ENCODE measurements at places on chromosomes 2 and 18.

- DNase-seq = no peak
These were observed 37.8 kb downstream of the KCTD18 start for GRCh38 chr2:200471928-200472645.

GRCh38 chr2:85972355-85972754, 83.6 kb upstream of the ST3GAL5 start:
- no peak for DNase-seq

DNA sequence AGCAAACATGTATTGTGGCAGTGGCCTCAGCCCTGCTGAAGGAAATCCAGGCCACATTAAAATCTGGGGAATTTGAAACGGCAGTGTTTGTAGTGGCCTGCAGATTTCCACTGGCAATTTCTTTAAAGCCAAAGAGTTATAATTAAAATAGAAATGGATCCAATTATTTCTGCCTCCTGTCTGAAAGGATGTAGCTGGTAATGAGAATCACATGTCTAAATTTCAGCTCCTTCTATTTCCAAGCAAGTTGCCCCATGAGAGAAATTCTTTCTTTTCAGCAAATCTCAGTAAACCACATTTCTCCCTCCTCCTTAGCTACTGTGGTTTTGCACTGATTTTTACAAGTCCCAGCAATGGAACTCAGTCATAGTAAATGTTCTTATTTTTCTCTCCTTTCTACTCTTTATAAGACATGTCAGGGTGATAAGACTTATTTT, 55.4 kb upstream of the ZNF396 start:
- DNase-seq = peak; percentile 34

DNA sequence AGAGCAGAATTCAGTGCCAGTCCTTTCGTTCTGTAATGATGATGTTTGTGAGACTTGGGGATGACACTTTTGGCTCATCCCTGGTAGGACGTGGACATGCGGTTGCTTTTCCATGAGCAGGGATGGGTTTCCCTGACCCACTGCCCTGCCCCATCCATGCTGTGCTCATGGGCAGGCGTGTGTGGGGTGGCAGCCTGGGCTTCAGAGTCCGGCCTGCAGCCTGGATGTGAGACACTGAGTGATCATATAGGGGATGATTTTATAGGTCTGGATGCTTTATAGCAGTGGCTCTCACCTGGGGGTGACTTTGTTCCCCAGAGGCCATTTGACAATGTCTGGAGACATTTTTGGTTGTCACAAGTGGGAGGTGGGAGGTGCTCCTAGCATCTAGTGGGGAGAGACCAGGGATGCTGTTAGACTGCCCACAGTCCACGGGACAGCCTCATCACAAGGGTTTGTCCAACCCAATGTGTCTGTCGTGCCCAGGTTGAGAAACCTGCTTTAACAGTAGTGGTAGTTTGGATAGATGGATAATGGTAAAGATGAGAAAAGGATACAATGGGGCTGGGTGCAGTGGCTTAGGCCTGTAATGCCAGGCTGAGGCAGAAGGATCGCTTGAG, 38.9 kb downstream of the LDLRAD4 start:
- DNase-seq = no peak

DNA sequence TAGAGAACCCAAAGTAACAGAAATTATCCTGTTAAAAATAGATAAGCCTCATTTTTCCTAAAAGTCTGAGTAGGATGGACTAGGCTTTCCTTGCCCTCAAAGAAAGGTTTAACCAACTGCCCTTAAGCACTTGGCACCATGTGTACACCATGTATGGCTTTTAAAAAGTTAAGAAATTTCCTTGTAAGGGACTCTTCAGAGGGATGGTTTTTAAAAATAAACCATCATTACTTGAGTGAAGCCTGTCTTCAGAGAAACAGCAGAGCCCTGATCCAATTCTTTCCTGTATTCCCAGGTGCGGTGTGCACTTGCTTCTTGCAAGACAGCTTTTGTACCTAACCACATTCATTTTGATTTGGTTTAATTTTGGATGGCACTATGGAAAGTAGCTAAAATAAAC, 1.1 kb upstream of the NEMP2 start:
- no peak for DNase-seq

DNA sequence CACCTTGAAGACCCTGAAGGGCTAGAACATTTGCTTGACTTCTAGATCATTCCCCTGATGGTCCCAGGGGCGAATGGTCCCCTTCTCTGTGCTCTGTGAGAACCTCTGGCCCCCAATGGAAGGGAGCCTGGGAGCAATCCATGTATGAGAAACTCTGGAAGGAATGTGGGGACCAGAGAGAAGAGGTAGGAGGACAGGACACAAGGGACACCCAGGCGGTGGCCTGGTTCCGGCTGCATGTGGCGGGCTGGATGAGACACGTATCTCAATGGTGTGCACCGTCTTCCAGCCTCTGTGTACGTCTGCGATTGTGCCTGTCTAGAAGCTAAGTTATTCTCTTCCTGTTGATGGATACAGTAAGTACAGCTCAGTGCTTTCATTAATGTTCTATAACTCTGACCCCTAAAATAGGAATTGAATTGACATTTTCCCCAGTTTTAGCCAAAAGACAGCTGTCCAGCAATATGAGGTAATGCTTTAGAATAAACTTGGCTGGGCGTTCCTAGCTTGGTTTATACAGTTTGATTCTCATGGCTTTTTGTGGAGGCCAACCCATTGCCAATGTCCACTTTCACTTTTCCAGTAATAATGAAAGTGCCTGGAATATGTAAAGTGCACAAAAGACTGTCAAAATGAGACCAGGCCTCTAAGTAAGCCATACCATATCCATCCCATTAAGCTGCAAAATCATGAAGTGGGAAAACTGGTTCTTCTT, 30.1 kb upstream of the COPS8 start:
- no peak for DNase-seq

GRCh38 chr18:12238826-12239225, 15.3 kb upstream of the CIDEA start:
- DNase-seq = no peak

GRCh38 chr2:65130664-65131175, 814 bp upstream of the RAB1A start:
- no peak for DNase-seq

DNA sequence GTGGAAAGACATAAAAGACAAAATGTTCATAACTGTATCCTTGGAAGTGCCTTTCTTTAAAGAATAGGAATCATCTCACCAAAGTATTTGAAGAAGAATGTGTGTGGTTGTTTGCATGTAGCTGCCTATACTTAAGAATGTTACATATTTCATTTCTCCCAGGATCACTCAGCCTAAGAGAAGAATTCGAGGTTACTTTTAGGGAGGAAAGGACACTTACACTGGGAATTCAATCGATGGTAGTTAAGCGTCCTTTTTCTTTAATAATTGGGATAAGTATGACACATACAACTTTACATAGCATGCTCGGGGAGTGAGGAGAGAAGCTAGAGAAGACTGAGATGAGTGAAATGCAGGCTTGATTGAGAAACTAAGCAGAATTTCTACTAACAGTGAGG, 22.0 kb upstream of the CYP1B1 start:
- DNase-seq = no peak

GRCh38 chr2:105609746-105610402, 134.8 kb upstream of the NCK2 start:
- no peak for DNase-seq

DNA sequence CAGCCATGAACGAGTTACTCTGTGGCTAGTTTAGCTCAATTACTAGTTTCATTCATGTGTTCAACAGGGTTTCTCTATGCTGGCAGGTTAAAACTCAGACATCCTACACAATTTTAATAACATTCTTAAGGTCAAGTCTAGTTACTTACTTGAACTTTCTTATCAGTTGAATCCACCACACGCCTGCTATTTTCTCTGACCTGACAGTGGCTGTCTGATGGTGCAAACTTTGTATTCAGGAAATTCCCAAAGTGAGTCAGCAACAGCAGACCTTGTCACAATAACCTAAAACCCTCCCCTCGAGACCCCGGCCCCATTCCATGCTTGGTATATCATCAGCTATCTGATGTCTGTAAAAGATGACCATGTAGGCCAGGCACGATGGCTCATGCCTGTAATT, 20.8 kb upstream of the CIDEA start:
- DNase-seq = no peak

GRCh38 chr2:222470802-222471468, 46.6 kb downstream of the SGPP2 start:
- no peak for DNase-seq

DNA sequence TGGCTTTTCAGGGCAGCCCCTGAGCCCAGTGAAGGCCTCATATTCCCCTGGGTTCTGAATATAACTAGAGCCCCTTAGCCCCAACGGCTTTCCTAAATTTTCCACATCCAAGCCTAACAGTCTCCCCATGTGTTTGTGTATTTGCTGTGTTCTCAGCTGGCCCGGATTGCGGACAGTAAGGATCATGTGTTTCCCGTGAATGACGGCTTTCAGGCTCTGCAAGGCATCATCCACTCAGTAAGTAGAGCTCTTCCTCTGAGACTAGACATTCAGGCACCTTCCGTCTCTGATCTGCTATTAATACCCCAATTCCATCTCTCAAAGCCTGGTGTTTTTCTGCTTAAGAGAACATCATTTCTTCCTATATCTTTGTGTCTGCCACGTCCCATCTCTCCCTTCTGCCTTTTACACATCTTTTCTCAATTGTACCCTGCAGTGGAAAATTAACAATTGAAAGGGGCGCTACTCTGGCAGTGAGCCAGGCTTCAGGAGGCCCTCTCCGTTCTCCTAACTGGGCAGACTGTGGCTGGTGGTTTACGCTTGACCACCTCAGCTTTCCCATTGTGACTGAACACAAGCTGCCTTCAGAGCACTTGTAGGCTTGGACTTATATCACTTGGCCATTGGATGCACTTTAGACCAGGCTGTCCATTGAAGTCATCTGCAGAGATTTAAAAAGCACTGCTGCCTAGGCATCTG, 64.4 kb downstream of the ANTXR1 start:
- no peak for DNase-seq

DNA sequence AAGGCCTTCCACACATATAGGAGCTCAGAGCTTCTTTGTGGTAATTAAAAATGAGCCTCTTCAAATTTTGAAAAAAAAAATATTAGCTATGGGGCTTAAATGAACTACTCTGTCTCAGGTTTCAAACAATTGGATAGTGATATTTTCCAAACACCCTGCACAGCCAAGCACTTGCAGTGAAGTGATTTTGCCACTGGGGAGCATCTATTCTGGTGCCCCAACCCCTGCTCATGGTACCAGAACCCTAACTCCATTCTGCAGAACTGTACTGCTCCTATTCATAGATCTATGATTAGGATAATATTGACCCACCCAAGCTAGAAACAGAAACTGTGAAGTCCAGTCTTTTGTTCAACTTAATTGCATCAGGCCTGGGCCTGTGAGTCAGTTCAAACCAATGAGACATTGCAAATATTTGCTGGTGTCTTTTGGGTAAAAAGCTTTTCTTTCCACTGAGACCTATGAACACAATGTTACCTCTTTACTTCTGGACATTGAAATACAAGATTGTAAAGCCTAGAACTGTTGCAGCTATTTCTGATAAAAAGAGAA, 324.0 kb downstream of the GALNT13 start:
- no peak for DNase-seq

DNA sequence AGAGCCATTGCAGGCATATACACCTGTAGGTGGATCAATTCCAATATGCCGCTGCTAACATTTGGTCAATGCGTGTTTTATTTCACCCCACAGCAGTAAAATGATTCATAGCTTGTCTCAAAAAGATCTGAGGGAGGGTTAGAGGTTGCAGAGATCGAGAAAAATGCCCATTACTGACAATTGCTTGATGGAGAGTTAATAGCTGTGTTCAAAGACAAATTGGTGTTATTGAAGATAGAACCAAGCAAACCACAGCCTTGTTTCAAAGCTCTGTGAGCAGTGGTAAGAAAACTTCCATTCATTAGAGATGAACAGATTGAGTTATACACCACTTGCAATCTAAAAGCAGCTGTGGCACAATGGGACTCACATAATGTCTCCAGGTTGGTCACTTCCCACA, 95.4 kb downstream of the KCNE4 start:
- DNase-seq = no peak

DNA sequence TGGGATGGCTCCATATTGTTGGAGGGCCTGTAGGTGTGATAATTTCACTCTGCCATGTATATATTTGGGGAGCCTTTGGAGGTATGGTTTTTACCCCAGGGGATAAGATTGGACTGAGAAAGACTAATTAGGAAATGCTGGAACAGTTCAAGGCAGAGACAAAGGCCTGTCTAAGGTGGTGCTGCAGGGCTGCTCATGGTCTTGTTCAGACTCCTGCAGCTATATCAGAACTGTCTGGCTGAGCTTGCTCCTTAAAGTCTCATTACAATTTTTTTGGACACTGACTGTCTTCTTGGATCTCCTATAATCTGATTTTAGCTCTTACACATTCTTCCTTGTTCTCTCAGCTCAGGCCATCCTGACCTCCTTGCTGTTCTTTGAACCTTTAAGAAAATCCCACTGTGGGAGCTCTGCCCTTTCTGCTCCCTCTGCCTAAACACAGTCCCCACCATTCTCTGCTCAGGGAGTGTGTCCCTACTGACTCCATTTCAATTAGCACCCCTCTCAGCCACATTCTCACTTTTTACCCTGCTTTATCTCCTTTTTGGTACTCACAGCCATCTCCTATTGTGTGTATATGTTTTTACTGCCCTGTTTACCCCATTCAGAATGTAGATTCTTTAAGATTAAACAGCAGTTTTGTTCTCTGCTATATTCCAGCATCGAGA, 468.7 kb upstream of the FANCL start:
- DNase-seq = no peak

- no peak for DNase-seq
These were observed 45.1 kb downstream of the CCDC93 start for GRCh38 chr2:117968722-117969121.

DNA sequence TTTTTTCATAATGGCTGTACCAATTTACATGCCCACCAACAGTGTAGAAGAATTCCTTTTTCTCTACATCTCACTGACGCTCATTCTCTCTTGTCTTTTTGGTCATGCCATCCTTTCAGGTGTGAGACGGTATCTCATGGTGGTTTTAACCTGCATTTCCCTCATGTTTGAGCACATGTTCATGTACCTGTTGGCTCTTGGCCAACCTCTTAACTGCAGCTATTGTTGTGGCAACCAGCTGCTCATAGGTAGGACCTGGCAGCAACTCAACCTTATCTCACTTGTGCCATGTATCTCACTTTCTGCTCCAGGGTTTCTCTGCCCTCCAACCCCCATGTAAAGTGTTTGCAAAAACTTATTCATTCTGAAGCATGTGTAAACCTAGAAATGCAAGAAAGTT, 167.5 kb downstream of the UPP2 start:
- no peak for DNase-seq

GRCh38 chr2:36490749-36491148, 107.2 kb downstream of the FEZ2 start:
- DNase-seq = no peak

- no peak for DNase-seq
These were observed 8.5 kb downstream of the RFX8 start for GRCh38 chr2:101466426-101466825.

- no peak for DNase-seq
These were observed 81.2 kb downstream of the GBX2 start for GRCh38 chr2:236086971-236087465.

GRCh38 chr2:33552758-33553461, 46.2 kb downstream of the FAM98A start:
- DNase-seq = no peak

GRCh38 chr18:13447621-13448334, 229.2 kb downstream of the LDLRAD4 start:
- peak; percentile 22 for DNase-seq

GRCh38 chr2:154974041-154974440, 275.5 kb downstream of the KCNJ3 start:
- no peak for DNase-seq
